ENCODE measurements at places on chromosomes 2 and 18.

GRCh38 chr18:22194151-22194598 lies 24.8 kb downstream of the GATA6 start:
- peak; percentile 75 for DNase-seq

DNA sequence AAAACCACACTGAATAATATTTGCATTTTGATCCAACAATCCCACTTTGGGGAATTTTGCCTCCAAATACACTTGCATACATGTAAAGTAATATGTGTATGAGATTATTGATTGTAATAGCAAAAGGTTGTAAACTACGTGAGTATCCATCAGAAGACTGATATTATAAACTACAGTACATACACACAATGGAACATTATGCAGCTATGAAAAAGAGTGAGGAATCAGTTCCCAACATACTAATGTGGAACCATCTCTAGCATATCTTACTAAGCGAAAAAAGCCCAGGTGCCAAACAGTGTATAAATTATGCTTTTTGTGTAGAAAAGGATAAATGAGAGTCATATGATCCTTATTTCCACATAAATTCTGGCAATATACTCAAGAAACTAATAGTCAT lies 16.0 kb upstream of the C2orf74 start:
- DNase-seq: no peak

DNA sequence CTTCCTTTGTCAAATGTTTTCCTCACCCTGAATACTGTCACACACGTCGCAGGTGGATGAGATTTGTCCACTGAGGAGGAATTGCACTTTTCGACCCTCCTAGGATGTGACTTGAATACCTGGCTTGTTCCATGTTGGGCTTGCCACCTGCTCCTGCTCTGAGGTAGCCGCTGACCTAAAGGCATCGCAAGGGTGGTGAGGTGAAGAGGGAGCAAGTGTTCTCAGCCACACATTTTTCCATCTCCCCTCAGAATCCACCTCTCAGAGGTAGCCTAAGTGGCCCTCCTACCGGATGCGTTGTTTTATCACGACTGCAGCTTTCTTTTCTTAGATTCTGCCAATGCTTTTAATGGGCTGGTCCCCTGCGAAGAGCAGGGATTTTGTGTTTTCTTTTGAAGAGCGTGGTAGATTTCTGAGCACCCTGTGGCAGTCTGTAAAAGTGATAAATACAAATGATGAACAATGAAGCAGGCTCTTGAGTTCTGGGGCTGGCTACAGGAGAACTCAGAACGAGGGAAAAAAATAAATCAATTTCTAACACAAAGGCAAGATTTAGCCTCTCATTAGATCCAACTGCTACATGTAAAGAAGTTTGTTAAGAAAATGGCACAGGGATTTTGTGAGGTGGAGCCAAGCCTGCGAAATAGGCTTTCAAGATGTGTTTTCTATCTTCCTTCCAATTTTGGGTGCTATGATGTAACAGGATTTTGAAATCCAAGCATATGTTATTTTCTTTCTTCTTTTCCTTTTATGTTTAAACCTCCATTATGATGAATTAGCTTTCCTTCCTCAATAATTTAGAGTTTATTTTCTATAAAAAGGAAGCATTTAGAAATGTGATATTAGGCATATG lies 386.7 kb downstream of the TGIF1 start:
- DNase-seq: no peak

DNA sequence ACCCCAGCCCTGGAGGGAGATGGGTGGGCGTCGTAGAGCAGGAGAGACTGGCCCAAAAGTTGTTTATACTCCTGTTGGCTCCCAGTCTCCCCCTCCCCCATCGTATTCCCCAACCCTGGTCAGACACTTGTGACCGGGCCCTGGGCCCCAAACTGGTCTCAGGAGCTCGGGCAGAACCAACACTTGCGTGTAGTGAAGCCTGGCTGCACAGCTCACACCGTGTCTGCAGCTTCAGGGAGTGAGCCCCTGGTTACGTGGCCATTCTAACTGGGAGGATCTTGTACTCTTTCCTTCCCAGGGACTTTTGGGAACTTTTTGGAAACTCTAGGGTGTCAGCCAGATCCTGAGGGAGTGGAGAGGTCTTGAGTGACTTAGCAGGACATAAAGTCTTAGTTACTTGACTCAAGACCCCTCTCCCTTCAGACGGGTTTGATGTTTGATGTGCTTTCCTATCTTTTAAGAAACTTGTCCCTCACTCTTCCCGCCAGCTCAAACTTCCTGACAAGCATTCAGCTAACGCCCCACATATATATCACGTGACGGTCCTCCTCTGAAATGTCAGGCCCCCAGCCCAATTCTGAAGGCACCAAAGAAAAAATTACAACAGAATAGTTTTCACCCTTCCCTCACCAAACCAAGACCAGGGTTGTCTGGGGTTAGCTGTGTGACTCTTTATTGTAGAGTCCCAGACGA lies 2.3 kb downstream of the PKDCC start:
- no peak for DNase-seq

- peak; percentile 22 for DNase-seq
These were observed 125.0 kb upstream of the CD226 start for GRCh38 chr18:70072678-70073077.

- no peak for DNase-seq
These were observed 601.2 kb upstream of the ZNF804A start for GRCh38 chr2:183996825-183997793.

- no peak for DNase-seq
These were observed 1.2 kb downstream of the IDH1 start for GRCh38 chr2:208253600-208254117.

DNA sequence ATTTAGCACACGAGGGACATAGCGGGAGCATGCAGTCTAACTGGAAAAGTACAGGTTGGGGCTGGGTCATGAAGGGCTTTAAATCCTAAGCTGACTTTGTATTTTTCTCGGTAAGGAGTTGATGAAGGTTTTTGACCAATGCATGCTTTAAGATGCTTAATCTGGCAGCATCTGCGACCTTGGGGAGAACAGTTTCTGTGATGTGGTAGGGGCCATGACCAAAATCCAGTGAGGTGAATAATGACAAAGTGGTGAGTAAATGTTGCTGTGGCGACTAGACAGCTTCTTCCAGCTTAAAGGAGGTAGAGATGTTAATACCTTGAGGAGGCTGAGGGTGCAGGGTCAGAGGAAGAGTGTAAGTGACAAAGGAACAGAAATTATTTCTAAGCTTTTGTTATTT lies 174.6 kb upstream of the ALPP start:
- no peak for DNase-seq

DNA sequence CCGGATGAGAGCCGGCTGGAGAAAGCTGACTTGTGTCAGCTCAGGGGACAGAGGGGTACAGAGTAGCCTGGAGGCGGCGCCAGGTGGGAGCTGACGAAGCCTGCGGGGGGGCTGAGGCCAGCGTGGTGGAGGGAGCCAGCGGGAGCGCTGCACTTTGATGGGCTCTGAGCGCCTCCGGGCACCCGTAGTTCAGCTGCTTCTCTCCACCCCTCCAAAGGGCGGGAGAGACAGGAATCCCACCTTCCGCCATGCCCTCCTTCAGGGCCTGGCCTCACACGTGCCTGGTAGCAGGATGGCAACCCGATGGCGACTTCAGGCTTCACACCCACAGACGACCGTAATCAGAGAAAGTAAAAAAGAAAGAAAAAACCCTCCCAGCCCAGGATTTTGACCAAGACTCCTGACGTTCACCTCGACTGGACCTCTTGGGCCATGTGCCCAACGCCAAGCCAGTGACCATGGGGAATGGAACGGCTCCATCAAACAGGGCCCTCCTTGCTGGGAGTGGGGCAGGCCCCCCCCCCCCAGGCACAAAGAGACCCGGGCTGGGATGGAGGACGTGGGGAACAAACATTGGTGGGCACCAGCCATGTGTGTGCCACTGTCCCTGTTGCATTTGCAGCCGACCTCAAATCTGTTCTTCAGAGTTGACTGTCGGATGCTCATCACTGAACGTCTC lies 60.7 kb upstream of the ASAP2 start:
- DNase-seq: no peak

DNA sequence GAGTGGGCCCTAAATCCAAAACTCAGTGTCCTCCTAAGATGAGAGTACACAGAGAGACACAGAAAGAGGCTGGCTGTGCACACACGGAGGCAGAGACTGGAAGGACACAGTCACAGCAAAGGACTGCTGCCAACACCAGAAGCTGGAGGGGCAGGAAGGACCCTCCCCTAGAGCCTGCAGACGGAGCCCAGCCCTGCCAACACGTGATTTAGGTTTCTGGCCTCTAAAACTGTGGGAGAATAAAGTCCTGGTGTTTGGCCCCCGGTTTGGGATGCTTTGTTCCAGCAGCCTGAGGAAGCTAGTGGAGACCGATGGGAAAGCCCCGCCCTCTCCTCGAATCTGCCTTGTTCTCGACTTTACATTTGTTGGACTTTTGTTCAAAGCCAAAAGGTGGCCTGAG lies 10.6 kb downstream of the CNDP1 start:
- DNase-seq: no peak

GRCh38 chr2:27854229-27854862 lies 35.8 kb downstream of the RBKS start:
- no peak for DNase-seq

GRCh38 chr2:98015671-98016070 lies 19.9 kb upstream of the TMEM131 start:
- DNase-seq: no peak

DNA sequence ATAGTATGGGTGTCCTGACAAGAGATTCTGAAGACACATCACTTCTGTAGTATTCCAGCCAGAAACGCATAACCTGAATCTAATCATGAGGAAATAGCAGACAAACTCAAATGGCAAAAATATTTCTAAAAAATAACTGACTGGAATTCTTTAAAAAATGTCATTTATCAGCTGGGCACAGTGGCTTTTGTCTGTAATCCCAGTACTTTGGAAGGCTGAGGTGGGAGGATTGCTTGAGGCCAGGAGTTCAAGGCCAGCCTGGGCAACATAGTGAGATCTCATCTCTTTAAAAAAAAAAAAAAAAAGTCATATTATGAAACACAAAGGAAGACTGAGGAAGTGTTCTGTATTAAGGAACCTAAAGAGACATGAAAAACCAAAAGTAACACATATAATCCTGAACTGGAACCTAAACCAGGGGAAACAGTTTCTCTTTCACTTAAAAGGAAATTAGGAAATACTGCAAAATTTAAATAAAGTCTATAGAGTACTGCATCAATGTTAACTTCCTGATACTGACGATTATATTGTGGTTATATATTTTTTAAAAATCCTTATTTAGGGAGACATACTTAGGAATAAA lies 29.9 kb downstream of the SESTD1 start:
- peak; percentile 22 for DNase-seq

DNA sequence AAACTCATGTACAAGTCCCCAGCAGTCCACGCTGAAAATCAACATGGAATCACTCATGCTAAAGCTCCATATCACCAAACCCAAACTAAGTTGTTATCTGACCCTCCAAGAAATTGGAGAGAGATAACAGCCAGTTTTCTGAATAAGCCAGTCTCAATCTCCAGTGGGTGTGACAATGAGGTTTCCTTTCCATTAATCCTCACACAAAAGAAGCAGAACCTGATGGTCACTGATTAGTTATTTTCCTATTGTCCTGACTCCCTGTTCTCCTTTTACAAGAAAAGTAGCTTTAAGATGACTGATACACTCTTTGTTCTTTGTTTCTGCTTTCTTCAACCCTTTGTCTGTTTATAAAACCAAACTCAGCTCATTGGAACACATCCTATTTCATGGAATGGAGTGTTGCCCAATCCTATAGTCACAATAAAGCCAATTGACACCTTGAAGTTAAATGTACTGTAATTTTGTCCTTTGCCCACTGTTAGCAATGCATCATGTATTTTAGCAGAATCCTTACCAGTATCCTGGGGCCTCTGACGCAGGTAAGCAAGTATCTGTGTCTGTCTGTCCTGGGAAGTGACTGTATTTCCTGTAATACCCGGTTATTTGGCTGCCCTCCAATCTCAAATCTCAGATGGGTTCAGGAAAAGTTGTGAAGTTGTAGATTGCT lies 30.6 kb upstream of the SH3RF3 start:
- no peak for DNase-seq

GRCh38 chr2:177799531-177799930 lies 273.0 kb downstream of the PDE11A start:
- DNase-seq: peak; percentile 52

DNA sequence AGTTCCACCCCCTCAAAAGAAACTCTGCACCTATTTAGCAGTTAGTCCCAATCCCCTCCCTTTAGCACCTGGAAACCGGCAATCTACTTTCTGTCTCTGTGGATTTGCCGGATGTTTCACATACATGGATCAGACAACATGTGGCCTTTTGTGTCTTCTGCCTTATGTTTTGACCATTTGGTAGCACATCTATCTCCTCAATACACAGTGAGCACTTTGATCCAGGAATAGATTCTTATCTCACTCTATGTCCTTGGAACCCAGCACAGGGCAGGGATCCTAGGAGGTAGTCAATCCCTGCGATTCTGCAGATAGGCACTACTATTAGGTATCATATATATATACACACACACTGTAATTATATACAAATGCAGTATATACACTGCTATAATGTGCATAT lies 3.8 kb upstream of the OTOF start:
- DNase-seq: no peak

GRCh38 chr2:238924032-238924431 lies 76.1 kb downstream of the TWIST2 start:
- no peak for DNase-seq

DNA sequence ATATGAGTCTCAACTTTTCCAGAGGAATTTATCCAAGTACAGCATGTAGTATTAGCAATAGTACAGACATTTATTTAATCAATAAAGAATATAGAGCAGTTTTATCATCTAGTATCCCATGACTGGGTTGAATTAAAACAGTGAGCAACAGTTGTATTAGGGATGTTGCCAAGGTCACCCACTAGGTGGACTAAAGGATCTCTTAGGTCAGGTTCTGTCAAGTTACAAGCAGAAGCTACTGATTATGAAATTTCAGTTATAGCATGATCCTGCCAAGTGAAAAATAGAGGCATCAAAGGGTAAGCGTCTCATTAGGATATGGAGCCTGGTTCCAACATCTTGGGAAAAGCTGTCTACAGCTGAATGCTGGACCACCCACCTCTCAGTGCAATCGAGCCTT lies 52.1 kb upstream of the LAPTM4A start:
- peak; percentile 53 for DNase-seq

DNA sequence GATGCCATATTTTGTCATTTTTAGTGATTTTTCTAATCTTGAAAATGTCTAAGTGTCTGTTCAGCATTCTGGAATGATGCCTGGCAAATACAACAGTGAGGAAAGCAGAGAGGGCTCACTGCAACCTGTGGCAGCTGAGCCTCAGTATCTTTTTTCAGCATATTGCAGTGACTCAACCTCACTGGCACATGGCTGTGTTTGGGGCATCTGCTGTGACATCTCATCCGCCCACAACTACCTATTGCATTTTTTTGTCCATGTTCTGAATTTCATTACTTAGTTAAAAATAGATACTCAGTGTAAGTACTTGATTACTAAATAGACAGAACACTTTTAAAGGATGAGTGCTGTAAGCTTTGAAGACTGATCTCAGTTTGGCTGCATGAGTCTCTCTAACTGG lies 10.7 kb downstream of the BABAM2 start:
- peak; percentile 65 for DNase-seq
